ENCODE measurements at places on chromosomes 12 and 14. TPM values are rescaled to one million over a fixed set of nuclear protein-coding genes. Genes with fewer than 3 reads are reported as not detected.

Gene ZNF839
- polyA plus RNA-seq: 11.6 TPM

Gene MIP
- 0.18 TPM for polyA plus RNA-seq

Gene SPRYD3
- polyA plus RNA-seq: 19.2 TPM

Gene KCNH5
- polyA plus RNA-seq: 0.18 TPM

Gene SCN8A
- 2.6 TPM for polyA plus RNA-seq

Gene PAX9
- polyA plus RNA-seq: 0.28 TPM

Gene PRIMA1
- polyA plus RNA-seq: 1.4 TPM

Gene CRACR2A
- polyA plus RNA-seq: 1.2 TPM

Gene KLHL33
- 0.45 TPM for polyA plus RNA-seq

Gene MGST1
- polyA plus RNA-seq: 43.0 TPM

Gene SAMD4A
- 7.8 TPM for polyA plus RNA-seq

Gene COQ6
- 30.5 TPM for polyA plus RNA-seq

Gene MYO1A
- polyA plus RNA-seq: 0.11 TPM

Gene NXPH4
- 3.7 TPM for polyA plus RNA-seq

Gene PTPRQ
- 25.3 TPM for polyA plus RNA-seq

Gene SLC6A13
- 50.8 TPM for polyA plus RNA-seq

Gene BDKRB2
- polyA plus RNA-seq: 3.6 TPM

Gene ST8SIA1
- 5.7 TPM for polyA plus RNA-seq

Gene KRT83
- polyA plus RNA-seq: not detected

Gene PRB3
- not detected for polyA plus RNA-seq

Gene CLEC14A
- polyA plus RNA-seq: 15.3 TPM

Gene HOXC12
- polyA plus RNA-seq: not detected

Gene ORAI1
- 11.1 TPM for polyA plus RNA-seq
